ENCODE measurements at places on chromosomes 5 and 9.

GRCh38 chr5:55702598-55703345 lies 9.4 kb downstream of the SLC38A9 start:
- no peak for DNase-seq

GRCh38 chr5:978054-978453 lies 30.5 kb upstream of the NKD2 start:
- no peak for DNase-seq

DNA sequence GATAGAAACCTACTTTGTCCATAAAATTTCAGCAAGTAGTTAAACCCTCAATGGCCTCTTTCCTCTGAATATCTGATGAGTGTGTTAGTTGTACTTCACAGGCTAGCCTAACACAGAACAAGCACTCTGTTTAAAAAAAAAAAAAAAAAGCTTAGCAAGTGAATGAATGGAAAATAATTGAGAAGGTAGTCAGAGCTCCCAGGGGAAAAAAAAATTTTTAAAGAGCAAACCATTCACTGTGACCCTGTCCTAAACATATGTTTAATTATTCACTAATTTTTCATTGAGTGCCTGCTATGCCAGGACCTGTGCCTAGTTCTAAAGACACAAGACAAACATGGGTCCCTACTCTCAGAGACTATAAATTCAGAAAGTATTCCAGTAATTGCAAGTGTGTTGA lies 69.3 kb downstream of the SH3RF2 start:
- DNase-seq: no peak

DNA sequence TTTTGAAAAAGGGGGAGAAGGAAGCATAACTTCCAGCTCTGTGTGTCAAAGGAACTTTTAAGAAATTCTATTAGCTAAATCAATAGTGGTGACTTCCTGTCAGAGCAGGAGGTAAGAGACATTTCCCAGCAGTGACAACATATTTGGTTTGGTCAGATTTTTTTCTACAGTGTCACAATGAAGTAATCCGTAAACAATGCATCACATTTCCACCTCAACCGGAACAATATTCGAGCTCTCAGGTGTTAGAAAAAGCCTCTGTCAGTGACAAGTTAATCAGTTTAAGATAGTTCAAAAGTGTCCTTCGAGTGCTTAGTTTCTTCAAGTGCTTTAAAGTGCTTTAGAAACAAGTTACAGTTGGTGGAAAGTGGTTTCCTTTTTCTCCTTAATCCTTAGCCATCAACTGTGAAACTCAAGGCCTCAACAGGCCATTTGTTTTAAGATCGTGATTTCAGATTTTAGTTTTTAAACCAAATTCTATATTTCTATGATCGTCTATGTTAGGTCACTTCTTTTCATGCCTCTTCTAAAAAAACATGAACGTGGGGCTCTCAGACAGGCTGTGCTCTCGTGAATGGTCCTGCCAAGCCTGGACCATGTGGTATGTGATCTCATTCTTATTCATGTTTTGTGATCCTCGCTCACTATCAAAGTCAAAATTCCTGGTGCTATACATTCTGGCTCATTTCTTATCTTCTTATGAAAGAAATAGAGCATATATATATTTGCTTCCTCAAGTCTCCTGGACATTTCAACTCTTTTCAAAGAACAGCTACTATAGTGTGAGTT lies 181.9 kb upstream of the HMHB1 start:
- DNase-seq: no peak

DNA sequence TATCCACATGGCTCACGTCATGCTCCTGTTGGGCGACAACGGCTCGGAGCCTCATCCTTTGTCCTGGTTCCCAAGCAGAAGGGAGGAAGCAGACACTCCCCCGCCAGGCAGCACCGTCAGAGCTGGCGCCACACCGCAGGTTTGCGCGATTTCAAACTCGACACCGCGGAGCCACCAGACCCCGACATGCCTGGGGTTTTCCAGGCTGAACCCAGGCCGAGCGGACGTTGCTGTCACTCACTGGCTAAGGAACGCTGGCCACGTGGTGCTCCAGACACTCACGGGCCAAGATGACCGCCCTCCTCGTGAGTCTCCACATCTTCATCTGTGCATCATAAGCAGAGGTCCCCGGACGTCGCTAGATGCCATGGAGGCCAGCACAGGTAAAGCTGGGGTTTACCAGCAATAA lies 9.0 kb downstream of the TERT start:
- DNase-seq: no peak

- DNase-seq: no peak
Measured at GRCh38 chr5:165126598-165126997, 1621.2 kb downstream of the MAT2B start.

- no peak for DNase-seq
Measured at GRCh38 chr5:77086368-77086688, 757 bp downstream of the ZBED3 start.

DNA sequence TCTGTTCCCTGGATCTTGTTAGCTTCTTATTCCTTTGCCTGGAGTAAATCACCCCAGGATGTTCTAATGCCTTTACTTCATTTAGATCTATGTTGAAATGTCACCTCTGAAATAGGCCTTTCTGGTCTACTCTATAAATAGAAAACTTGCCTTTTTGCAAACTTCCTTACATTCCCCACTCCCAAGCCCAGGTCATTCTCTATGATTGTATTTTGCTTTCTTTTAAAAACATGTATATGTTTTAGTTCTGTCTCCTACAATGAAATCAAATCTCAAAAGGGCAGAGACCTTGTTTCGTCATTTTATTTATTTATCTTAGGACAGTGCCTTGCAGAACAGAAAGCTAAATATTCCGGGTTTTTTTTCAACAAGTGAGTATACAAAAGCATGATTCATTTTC lies 1657.7 kb upstream of the C9orf72 start:
- DNase-seq: no peak

DNA sequence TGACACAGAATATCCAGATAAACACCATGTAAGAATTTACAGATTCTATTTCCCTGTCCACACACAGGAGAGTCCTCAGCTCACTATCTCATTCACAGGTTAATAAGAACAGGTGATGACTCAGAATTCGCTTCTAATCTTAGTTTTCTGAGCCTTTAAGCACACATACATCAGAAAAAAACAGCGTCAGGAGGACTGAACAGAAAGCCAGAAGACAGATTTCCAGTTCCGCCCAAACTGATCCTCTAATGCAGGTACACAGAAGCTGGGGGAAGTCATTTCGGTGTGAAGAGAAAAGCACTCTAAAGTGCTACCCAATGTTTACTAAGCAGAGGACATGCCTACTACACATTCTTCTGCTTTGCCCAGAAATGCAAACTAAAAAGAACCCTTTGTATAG lies 1.6 kb downstream of the CEMIP2 start:
- peak; percentile 49 for DNase-seq

DNA sequence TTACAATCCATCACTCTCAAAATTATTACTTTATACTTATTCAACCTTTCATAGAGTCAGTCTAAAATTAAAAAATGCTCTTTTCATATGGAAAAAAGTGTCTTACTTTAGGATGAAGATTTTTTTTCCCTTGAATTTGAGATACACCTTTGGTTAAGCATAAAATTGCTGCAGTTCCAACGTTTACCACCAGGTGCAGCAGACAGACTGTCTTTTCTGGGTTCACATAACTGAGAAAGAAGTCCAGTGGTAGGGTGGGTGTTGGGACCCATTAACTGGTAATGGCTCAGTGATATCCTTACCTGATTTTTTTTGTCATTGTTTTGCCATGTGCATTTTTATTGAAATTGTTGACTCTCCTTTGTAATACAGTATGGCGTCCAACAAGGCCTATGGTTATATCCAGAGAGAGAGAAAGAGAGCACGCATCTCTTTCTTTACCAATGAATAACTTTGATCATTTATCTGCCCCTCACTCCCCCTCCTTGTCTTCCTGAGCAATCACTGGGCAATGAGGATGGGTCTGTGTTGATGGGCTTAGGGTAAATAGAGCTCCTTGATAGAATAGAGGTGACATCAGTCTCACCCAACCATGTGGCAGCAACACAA lies 98.4 kb downstream of the FBXL7 start:
- peak; percentile 16 for DNase-seq

DNA sequence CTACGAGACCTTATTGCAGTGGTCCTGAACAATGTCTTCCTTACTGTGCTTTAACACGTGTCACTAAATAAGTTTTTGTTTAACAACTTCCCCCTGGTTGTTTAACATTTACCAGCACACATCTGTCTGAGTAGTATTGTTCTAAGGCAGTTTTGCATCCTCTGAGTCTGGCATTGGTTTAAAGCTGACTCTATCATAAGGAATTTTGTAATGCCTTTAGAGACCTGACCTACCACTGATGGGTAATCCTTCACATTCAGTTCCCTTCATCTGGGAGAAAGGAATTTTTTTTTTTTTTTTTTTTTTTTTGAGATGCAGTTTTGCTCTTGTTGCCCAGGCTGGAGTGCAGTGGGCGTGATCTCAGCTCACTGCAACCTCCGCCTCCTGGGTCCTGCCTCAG lies 20.0 kb upstream of the PCAT7 start:
- DNase-seq: no peak

DNA sequence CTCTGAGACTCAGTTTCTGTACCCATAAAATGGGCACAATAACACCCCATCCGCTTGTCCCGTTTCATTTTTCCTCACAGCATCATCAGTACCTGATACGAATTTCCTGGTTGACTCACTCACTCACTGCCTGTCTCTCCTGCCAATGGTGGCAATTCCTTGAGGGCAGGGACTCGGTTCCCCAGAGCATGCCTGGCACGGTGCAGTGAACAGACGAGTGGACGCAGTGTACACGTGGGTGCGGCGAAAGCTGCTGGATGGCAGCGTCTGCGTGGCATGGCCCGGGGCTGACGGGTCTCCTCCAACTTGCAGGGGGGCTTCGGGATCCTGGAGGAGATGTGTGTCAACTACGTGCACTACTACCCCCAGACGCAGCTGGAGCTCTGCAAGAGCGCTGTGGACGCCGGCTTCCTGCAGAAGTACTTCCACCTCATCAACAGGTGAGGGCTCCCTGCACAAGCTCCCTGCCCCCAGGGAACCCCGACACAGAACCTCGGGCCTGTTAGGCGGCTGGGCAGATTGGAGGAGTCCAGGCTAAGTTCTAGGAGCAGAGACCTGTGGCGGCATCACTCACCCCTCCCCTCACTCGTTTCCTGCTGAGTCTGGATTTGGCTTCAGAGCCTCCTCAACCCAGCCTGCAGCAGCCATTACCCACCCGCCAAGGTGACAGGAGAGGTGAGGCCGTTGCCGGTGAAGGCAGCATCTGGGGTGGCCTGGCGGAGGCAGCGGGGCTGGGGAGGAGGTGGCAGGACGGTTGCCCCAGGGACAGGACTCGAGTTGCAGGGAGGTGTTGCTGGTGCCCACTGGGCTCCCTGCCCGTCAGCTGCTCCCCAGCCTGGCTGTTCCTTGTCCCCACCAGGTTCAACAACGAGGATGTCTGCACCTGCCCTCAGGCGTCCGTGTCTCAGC lies 20.3 kb downstream of the DBH start:
- DNase-seq: peak; percentile 62

GRCh38 chr5:150789943-150790611 lies 11.5 kb downstream of the SMIM3 start:
- peak; percentile 88 for DNase-seq

GRCh38 chr5:36904677-36905076 lies 28.1 kb downstream of the NIPBL start:
- DNase-seq: no peak

DNA sequence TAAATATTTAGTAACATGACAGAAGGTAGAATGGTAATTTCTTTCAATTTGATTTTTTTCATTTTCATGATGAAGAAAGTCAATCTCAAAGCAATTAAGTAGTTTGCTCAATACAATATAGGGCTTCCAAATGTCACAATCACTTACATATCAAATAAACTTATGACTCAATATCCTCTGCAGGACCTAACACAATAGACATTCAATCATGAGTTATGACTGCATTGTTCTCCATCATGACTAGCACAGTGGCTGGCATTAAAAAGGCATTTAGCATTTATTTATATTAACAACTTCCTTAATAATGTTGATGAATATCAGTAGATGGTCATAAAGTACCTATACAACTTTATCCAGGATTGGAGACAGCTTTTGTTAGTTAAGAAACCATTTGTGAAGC lies 1499.6 kb downstream of the EFNA5 start:
- DNase-seq: no peak

DNA sequence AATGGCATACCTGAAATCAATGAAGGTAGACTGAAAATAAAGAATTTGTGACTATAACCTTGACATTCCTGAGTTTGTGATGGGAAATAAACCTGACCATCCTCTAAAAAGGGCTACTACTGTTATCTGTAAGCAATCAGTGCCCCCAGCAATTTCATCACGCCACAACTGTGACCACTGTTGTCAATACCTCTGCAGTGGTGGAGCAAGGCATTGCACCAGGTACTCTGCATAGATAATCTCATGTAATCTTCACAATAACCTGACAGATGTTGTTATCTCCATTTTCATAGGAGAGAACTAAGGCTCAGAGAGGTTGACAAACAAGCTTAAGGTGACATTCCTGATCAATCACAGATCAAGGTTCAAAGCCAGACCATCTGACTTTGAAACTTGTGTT lies 38.5 kb upstream of the FRRS1L start:
- DNase-seq: no peak

DNA sequence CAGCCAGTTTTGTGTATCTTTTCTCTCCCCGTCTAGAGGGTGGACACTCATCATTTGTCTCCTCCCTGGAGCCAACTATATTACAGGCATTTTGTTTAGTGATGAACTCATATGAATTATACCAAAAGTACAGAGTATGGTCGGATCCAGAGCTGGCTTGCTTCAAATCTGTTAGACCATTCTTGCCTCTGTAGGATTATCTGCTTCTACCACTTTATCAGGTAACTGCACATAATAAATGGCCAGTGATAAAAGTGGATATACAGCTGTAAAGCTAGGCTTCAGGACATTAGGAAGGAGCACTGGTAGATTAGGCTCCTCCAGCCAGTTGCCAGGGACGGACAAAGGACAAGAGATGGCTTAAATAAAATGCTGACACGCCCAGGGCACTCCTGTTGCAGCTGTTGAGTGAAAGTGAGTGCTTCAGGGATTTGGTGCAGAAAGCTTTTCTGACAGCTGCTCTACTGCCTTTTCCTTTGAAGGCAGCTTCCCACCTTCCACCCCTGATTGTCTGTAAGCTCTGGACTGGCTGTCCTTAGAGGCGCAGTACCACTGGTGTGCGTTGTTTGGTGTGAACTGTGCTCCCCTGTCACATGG lies 259.2 kb downstream of the PDZD2 start:
- DNase-seq: no peak

DNA sequence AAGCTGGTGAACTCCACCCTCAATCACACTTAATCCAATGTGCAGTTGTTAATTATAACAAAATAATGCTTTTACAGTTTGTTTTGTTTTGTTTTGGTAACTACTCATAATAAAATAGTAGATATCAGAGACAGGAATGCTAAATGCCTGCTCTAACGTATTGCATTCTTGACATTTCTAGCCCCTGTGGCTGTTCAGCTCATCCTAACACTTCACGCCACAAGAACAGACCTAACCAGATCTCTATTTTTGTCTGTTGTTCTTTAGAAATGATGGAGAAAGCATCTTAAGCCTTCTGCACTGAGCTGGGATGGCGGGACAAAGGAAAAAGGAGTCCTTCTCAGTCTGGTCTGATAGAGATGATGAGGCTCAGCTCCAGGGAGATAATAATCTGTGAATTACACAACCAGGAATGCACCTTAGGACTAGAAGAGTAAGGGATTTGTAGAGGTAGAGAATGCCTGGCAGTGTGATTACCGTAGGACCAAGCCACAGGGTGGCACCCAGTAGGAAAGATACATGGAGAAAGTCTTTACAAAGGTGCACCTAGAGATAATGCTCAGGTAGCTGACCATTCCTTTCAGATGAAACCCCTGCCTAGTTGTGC lies 628.8 kb downstream of the PDE4D start:
- DNase-seq: no peak

Data from activated CD4-positive, alpha-beta T cell treated with anti-CD3 and anti-CD28 coated beads for 36 hours (primary cell).